ENCODE measurements at places on chromosomes 2 and 18.

DNA sequence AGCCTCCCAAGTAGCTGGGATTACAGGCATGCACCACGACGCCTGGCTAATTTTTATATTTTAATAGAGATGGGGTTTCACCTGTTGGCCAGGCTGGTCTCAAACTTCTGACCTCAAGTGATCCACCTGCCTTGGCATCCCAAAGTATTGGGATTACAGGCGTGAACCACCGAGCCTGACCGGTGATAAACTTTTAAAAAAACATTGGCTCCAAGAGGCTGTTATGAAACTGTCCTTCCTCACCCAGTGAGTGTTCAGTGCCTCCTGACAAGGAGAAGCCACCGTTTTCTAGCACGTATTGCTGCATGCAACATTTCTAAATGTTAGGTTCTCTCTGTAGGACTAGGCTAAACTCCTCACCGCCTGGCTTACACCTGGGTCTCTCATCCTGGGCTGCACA, 63.3 kb downstream of the EDAR start:
- DNase-seq, result no peak

DNA sequence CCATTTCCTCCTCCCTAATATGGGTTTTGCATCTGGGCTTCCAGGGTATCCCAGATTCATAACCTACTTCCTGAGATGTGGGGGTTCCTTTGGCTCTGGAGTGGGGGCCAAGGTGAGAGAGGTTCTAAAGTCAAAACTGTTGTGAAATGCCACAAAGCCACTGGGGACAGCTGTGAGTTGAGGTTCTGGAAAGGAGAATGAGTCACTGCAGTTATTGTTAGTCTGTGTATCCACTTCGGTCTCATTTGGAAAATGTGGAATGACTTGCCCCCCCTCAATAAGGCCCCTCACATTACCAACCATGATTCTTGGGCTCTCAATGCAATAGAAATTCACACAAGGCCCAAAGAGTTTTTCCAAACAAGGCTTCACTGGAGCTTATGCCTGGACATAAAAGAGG, 51.1 kb upstream of the LGALSL start:
- DNase-seq, result no peak

GRCh38 chr2:152445791-152446201, 110.8 kb downstream of the FMNL2 start:
- peak; percentile 30 for DNase-seq

DNA sequence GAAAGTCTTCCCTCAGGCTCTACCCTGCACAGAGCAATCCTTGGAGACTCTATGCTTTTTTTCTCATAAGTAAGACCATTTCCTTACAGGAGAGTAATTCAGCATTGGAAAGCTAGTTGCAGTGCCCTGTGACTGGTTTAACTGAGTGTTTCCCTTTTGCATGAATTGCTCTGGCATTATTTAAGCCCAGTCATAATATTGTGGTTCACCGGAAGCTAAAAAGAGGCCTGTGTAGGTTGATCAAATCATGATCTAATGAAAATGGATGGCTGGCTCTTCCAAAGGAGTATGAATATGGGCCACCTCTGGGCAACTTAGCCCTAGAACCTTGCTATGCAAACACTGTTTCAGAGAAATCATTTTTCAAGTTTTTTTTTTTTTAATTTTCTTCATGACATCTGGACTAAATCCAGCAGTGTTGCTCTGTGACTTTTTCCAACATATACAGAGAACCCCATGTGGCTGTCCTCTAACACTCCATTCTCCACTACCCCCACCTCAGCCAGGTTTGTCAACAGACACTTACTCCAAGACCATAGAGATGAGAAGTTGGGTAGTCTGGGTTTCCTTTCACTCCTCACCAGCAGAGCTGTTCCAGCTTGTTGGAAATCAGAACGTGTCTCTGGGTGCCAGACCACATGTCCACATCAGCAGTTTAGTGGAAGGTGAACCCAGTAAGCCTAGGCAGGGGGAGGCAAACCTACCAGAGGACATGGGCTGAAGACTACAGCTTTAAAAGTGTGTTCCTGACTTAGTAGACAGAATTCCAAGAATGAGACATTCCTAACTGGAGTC, 175.2 kb upstream of the SLC14A2 start:
- DNase-seq, result no peak

GRCh38 chr2:191382801-191383200, 137.6 kb downstream of the MYO1B start:
- DNase-seq, result no peak

DNA sequence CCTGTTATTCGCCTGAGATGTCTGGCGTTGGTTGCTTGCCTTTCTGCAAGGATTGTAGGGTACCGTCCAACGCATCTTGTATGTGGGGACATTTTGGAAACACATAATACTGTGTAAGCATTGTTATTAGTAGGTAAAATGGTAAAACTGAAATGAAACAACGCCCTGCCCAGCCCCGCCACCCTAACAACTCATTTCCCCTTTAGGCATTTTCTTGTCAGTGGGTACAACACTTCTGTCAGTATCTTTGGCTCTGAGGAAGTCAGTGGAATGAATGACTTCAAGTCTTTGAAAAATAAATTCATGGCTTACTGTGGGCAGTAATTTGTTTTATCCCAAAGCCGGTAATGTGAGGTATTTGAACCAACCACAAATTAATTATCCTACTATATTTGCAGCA, 86.0 kb downstream of the FMNL2 start:
- DNase-seq, result no peak

GRCh38 chr2:37361994-37362698, 17.7 kb downstream of the QPCT start:
- DNase-seq, result no peak

GRCh38 chr2:172270278-172271079, 156.9 kb upstream of the ITGA6 start:
- no peak for DNase-seq

Data from activated CD4-positive, alpha-beta T cell treated with anti-CD3 and anti-CD28 coated beads, Interleukin-2, amount 50 U/mL, for 16 hours (primary cell).